ENCODE measurements at places on chromosomes 3 and 15.

DNA sequence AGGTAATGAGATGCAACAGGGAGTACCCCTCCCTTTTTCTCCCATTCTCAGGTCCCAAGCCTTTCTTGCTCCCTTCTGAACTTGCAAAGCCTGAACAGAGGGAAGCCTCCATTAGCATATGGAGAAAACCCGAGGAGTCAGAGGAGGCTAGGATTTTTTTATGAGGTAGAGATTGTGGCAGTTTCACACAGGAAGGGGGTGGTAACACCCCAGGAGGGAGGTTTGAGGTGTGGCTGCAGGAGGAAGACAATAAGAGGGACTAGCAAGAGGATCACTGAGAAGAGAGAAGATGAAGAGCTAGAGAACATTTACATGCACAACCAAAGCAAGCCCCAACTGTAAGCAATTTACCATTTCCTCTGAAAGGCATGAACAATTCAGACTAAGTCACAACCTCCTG is 322.7 kb downstream of the SV2B start:
- no peak for DNase-seq

GRCh38 chr3:16316396-16316795 is 51.4 kb downstream of the OXNAD1 start:
- DNase-seq, result no peak

DNA sequence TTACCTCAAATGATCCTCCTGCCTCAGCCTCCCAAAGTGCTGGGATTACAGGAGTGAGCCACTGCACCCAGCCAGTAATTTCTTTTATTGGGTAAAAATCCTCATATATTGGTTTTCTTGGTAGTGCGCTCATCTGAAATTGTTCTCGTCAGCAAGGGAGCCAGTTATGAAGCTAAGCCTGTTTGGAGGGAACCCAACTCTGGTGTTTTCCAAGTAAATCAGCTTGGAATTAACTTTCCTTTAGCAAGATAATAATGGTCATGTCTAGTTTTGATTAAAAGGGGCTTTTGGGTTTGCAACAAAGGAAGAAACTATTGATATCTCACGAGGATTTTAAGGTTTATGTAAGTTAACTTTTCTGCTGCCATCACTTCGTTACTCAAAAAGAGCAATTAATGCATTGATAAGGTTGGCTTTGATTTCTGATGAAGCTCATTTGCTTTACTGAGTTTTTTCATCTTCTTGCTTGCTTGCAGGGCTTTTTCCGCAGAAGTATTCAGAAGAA is 72.7 kb downstream of the RARB start:
- DNase-seq, result no peak

- DNase-seq, result no peak
These were observed 60.9 kb downstream of the SLC9C1 start for GRCh38 chr3:112233083-112233482.

GRCh38 chr15:89863918-89864317 is 29.9 kb downstream of the AP3S2 start:
- peak; percentile 82 for DNase-seq

DNA sequence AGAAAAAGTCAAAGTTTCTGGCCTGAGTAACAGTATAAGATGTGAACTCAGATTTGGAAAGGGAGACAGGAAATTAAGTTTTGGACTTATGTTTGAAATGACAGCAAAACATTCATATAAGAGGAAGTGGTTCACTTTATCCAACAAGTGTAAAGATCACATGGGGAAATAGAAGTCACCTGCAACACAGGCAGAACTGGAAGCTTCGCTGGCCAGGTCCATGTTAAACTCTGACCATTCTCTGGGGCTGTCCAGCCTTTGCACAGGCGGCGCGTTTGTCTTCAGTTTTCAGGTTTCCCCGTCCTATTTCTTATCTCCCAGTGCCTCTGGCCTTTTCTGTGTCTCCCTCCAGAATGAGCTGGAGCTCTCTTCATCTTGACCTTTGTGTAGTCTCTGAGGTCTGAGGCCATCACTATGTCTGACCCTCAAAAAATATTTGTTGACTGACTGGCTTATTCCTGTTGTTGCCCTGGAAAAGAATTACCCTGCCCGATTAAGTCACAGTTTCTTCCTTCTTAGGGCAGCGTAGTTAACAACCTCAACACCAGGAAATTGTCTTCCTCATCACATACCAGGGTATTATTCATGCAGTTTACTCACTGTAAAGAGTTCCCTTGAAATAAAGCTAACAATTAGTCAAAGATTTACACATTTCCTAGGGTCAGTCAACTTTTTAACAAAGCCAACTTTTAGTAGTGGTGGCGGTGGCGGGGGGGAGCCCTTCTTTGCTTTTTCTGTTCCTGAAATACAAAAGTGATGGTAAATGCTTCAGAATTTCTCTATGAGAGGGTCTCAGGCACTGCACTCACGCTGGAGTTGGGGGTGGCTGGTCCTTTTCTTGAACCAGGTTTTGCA is 959 bp upstream of the RASA2 start:
- DNase-seq, result peak; percentile 41

Data from fibroblast of villous mesenchyme (primary cell).